ENCODE measurements at places on chromosomes 5 and 9.

GRCh38 chr9:125532412-125532811 is 174.6 kb downstream of the MAPKAP1 start:
- DNase-seq = no peak

- DNase-seq = no peak
These were observed 9.0 kb downstream of the ANXA6 start for GRCh38 chr5:151148583-151148982.

DNA sequence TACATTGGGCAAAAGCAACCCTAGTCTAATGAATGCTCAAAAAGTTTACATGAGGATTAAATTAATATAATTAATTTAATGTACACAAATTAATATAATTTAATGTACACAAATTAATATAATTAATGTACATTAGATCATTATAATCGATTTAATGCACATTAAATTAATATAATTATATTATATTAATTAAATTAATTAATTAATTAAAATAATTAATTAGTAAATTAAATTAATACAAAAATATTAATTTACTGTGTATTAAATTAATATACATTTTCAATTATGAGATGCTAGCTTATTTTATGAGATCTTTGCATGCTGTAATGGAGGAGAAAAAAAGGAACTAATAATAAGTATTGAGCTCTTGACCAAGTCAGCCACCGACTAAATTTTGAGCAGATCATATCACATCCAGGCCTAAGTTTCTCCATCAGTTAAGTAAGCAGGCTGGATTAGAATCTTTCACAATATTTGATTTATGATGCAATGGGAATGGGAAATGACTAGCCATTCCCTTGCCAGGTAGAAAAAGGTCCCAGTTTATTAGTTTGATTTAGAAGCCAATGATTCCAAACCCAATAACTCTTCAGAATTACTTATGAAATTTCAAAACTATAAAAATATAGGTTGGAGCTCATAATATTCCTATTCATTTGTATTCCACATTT is 533.4 kb upstream of the GRIA1 start:
- no peak for DNase-seq

- no peak for DNase-seq
These were observed 145.2 kb downstream of the EDIL3 start for GRCh38 chr5:84239494-84239893.

GRCh38 chr5:2005101-2006041 is 122.6 kb upstream of the IRX4 start:
- DNase-seq = no peak

DNA sequence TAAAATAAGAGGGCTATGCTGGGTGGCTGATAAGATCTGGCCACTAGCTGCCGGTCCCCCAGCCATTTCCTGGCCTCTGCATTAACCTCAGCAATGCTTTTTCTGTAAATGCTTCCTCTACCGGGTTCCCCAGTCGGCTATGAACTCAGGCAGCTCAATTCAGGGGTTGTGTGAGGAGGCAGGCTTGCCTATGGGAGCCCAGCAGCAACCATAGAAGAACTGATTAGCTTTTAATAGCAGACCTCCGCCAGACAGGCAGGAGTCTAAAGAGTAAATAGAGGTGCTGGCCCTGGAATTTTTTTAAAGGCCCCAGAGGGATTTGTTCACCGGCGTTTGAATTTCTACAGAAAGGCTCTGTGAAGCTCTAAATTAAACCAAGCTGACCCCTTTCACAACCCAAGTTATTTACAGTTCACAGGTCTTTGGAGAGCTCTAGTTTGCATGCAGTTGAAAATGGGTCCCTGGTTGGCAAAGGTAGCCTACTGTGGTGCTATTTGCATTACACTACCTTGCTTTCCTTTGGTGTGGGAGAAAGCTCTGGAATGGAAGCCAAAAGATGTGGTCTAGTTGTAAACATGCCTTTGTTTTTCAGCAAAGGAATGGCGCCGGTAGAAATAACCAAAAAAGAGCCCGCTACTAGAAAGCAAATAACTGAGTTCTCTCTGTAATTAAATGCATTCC is 289.7 kb upstream of the SEMA6A start:
- DNase-seq = no peak

DNA sequence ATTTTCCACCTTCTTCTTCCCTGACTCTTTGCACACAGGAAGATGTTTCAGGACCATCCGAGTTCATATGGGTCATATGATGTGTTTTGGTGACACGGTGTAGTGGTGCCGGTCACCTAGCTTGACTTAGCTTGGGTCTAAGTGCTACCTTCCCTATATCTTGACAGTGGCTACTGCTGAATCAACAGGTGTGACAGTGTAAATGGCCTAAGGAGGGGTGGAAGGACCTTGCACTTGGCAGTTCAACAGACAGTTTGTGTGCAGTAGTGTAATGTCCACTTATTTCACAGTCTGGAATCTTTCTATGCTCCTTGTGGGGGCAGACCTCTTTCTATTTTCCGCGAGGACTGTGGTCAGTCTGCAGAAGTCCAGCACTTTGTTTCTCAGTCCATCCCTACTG is 43.8 kb downstream of the CARTPT start:
- no peak for DNase-seq
